NCI-H2107 (cell line): ENCODE measurements at places on chromosomes 1 and 21.

DNA sequence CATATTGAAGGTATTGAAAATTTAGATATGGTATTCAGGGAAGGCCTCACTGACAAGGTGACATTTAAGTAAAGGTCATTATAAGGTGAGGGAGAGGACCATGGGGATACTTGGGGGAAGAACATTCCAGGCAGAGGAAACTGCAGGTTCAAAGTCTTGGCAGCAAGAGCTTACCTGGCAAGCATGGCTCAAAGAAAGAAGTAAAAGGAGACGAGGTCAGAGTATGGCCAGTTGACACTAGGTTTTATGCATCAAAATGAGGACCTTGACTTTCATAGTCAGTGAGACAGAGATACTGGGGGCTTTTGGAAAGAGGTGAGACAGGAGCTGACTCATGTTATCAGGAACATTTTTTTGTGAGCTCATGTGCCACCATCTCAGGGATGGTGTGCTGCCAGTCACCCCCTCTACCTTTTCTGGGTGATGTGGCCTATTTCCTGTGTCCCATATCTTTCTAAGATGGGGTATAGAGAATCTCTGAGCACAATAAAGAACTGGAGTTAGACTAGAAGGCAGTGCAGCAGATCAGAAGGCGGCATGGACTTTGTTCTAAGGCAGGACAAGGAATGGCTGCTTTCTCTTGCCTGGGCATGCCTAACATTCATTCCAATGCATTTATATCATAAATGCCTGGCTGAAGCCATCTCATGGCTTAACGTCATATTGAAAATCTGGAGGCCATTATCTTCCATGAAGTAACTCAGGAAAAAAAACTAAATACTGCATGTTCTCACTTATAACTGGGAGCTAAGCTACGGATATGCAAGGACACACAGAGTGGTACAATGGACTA lies 406.7 kb downstream of the NTNG1 start:
- no peak for DNase-seq

DNA sequence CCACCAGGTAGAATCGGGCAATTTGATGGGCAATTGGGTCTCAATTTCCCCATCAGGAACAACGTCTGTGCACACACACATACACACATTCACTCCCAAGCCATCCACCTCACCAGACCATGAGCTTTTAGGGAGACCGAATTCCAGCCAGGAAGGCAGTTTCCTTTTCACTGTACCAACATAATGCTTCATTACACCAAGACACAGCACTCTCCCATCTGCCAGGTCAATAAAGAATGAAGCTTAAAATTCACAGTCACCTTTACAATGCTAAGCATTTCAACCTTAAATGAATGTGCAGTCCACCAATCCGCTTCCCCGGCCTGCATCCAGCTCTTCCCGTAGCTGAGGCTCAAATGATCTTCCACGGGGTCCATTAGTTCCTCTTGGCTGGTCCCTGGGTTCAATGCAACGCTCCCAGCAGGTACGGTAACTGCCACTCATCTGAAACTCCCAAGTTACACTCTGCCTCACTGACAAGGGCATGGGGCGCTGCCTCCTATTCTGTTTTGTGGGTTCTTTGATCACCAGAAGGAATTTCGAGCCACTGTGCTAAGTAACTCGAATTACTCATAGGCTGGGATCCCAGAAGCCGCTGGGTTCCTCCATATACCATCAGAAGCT lies 105.0 kb downstream of the SIM2 start:
- no peak for DNase-seq

GRCh38 chr1:33288976-33289857 lies 31.7 kb downstream of the A3GALT2 start:
- DNase-seq, result no peak

GRCh38 chr1:187034501-187034900 lies 205.8 kb downstream of the PLA2G4A start:
- DNase-seq, result no peak
